Fibroblast of the conjunctiva (primary cell): ENCODE measurements at places on chromosomes 3 and 15.

DNA sequence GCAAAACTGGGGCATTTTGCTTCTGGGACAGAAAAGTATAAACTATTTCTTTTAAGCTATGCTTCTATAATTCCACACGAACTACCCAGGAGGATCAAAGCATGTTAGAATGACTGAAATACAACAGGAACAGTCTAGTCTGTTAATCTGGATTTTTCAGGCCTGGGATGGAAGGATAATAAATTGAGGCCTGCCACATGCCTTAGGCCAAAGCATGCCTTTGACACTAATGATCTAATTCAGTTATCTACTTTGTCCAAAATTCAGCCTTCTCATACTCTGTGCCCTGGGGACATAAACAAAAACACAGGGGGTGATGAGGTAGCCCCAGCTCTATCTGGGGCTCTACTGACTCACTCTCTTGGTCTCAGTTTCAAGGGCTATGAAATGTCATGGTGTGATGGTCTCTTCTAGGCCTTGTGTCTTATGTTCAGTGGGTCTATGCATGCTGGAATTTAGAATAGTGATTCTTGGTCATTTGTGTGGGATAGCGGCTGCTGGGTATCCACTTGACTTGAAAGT, 32.5 kb downstream of the GAP43 start:
- DNase-seq, result no peak

GRCh38 chr3:197394464-197395321, 96.3 kb upstream of the DLG1 start:
- DNase-seq, result peak; percentile 61

DNA sequence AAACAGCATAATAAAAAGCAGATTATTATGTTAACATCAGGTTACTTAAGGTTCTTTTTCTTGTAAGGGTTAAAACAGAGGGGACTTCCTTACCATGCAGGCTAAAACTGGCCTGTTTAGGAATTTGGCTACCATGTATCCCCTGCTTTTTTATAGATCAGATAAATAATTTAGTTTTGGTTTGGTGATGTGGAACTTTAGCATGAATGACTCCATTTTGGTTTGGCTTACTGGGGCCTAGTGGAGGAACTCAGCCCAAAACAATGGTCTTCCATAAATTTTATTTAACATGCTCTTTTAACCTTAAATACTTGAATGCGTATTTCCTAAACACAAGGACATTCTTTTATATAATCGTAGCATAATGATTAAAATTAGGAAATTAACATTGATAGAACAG, 18.9 kb downstream of the GALK2 start:
- DNase-seq, result no peak

DNA sequence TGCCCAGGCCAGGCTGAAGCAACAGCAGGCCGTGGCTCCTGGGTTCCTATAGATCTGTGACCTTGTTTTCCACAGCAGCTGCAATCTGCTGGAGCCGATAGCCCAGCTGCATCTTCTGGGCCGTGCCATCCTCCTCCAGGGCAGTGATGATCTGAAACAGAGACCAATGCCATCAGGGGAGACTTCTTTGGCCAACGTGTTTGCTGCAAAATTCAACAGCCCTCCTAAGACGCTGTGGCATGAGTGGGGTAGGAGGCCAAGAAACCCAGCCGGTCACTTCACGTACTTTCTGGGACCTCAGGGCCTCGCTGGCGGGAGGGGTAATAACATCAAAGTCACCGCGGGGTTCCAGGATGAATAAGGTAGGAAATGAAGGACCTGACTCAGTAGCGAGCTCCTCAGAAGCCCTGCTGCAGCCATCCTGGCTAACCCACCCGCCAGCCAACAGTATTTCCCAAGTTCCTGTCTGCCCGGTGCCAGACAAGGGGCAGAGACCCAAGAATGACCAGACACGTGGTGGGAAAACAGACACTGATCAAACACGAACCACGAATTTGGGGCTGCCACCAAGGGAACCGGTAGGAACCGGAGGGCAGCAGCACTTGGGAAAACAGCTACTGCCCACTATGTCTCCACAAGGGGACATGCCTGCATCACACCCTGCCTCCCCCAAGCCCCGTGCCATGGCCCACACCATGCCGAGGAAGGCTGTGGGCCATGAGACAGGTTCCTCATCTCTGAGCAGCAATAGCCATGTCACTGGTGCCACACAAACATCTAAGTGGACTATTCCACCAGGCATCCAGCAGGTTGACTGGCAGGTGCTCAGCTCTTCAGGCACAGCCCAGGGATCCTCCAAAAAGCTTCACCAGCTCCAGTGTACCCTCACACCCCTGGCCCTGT, 25.2 kb downstream of the PLXNB1 start:
- DNase-seq, result no peak

DNA sequence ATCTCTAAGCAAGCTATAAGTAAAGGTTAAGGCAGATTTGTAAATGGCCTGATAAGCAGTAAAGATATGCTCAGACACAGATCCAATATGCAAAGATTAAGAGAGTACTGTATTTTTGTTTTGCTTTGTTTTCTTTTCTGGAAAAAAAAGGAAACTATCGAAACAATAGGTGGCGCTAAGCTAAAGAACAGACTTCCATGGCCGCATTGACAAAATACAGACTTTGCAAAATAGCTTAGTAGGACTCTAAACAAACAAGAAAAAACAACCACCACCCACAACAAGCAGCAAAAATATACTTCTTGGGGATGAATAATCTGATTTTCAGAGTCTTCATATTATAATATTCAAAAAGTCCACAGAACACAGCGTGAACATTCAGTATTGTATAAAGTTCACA, 758.4 kb upstream of the ROBO1 start:
- no peak for DNase-seq

GRCh38 chr3:46538803-46539442, 27.2 kb downstream of the LRRC2 start:
- peak; percentile 16 for DNase-seq

DNA sequence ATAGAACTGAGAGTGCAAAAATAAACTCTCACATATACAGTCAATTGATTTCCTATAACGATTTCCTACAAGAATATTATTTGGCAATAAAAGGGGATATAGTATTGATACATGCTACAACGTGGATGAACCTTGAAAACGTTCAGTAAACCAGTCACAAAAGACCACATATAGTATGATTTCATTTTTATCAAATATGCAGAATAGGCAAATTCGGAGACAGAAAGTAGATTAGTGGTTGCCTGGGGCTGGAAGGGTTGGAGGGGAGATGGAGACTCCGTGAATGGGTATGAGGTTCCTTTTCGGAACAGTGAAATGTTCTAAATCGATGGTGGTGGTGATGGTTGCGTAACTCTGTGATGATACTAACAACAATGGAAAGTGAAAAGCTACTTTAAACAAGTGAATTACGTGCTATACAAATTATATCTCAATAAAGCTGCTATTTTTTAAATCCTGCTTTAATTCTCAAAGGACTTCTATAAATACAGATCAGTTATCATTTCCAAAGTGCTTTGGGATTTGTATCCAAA, 6.0 kb downstream of the APOD start:
- DNase-seq, result no peak

GRCh38 chr15:48285329-48286214, 45.7 kb upstream of the DUT start:
- peak; percentile 83 for DNase-seq

GRCh38 chr3:43341788-43342187, 55.4 kb downstream of the SNRK start:
- no peak for DNase-seq

DNA sequence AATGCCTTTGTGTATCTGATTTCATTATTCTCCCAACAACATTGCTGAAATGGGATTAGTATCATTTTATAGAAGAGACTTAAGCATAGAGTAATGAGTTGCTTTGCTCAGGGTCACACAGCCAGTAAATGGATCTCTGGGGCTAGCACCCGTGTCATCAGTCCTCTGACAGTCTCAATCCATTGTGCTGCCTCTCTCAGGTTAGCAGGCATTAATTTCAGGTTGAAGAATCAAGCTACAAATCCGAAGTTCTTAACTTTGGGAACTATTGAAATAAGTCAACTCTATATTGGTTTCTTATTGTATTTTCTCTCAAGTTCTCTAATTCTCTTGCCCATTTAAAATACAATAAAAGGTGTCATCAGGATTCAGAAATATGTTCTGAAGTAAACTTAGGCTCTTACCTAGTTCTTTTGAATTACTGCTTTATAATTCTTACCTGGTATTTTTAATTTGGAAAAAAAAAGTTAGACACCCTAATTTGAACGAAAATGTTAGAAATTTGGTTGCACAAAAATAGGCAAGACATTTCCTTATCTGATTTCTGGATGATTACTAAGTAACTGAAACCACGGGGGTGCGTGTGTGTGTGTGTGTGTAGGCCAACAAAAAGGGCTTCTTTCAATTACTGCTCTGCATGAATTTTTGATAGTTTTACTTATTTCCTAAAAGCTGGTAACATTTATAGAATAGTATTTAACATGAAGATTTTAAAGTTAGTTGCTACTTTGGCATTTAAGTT, 189.8 kb downstream of the MBNL1 start:
- DNase-seq, result no peak

- no peak for DNase-seq
Observed at GRCh38 chr3:27669591-27669990, 52.5 kb downstream of the EOMES start.

DNA sequence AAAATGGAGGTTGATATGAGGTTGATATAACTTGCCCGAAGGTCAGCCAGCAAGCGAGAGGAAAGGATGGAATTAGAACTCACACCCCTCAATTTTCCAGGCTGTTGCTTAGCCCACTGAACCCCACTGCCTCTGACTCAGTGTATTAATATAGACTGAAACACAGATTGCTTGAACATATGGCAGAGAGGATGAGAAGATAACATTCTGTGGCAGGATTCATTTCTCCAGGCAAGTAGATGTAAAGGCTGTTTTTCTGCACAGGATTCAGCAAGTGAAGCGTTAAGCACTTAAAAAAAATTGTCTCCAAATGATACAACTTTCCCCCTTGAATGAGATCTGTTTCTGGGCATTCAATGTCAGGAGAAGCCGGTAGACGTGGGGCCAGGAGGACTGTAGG, 335.2 kb downstream of the GAP43 start:
- no peak for DNase-seq

- DNase-seq, result no peak
Observed at GRCh38 chr3:10552631-10552943, 47.2 kb upstream of the ATP2B2 start.

DNA sequence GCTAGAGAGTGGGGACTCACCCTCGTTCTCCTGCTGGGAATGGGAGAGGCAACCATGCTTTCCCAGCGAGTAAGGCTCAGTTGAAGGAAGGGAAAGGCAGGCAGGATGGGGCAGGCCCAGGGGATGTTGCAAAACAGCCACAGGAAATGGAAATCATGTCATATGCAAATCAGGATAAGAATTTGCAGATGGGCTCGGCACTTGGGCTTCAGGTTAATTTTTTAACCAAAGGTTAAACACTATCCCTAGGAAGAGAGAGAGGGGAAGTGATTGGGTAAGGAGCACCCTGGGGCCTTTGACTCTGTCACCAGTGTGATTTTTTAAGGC, 14.6 kb upstream of the PLA2G4E start:
- no peak for DNase-seq

GRCh38 chr3:53170325-53171063, 9.5 kb downstream of the PRKCD start:
- no peak for DNase-seq
